ENCODE measurements at places on chromosomes 1 and 21. TPM values are rescaled to one million over a fixed set of nuclear protein-coding genes. Genes with fewer than 3 reads are reported as not detected.

- no peaks in the 10 kb centered on the region for H3K27me3 ChIP-seq
- no peaks in the 10 kb centered on the region for H3K4me1 ChIP-seq
- DNase-seq, result no peak
- H3K4me3 ChIP-seq, result no peak overlapping the region
- no peak overlapping the region for H3K27ac ChIP-seq
Measured at GRCh38 chr1:84603941-84604830, 29.9 kb upstream of the CTBS start.

GRCh38 chr1:59125154-59125553 is 171.7 kb upstream of the FGGY start:
- no peak overlapping the region for H3K27ac ChIP-seq
- H3K27me3 ChIP-seq, result no peaks in the 10 kb centered on the region
- DNase-seq, result no peak
- H3K4me1 ChIP-seq, result no peaks in the 10 kb centered on the region
- no peak overlapping the region for H3K4me3 ChIP-seq

The KCNK1 gene
- 13.2 TPM for polyA plus RNA-seq

The RGS8 gene
- polyA plus RNA-seq, result 8.2 TPM

DNA sequence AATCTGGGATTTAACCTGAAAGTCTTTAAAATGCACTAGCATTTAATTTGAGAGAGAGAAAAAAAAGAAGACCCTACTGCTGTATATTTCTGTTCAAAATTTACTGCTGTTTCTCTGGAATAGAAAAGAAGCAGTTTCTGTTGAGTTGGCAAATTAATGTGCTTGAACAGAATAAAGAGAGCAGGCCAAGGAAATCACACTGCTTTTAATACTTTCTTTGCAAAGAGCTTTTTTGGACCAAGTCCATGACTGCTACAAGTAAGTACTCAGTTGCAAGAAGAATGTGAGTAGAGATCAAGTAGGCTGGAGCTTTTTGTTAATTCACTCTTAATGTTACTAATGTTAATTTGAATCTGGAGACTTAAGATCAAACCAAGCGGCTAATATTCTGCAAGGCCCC is 336.2 kb upstream of the SGIP1 start:
- no peaks in the 10 kb centered on the region for H3K27me3 ChIP-seq
- H3K36me3 ChIP-seq, result no peaks in the 10 kb centered on the region
- DNase-seq, result peak; percentile 87
- H3K4me1 ChIP-seq, result peaks cover 3% of the 10 kb centered on the region
- H3K4me3 ChIP-seq, result no peak overlapping the region

The GJA9 gene
- 1.0 TPM for polyA plus RNA-seq

GRCh38 chr1:186980400-186980799 is 151.7 kb downstream of the PLA2G4A start:
- H3K27me3 ChIP-seq, result no peaks in the 10 kb centered on the region
- H3K36me3 ChIP-seq, result no peaks in the 10 kb centered on the region
- no peak overlapping the region for H3K27ac ChIP-seq
- no peak overlapping the region for H3K4me3 ChIP-seq
- DNase-seq, result no peak
